Glutamatergic neuron (in vitro differentiated cells): ENCODE measurements at places on chromosomes 2 and 18. TPM values are rescaled to one million over a fixed set of nuclear protein-coding genes. Genes with fewer than 3 reads are reported as not detected.

The UPP2 gene
- not detected for total RNA-seq

The OTOS gene
- not detected for total RNA-seq

The BUB1 gene
- 10.0 TPM for total RNA-seq

The PGAP1 gene
- total RNA-seq, result 175 TPM

The GYPC gene
- total RNA-seq, result 2.0 TPM

The COPS7B gene
- total RNA-seq, result 53.2 TPM

The NXPH2 gene
- 0.83 TPM for total RNA-seq

The HOXD4 gene
- total RNA-seq, result not detected

The MC2R gene
- total RNA-seq, result not detected

The LTBP1 gene
- total RNA-seq, result 3.9 TPM

The NCKAP1 gene
- total RNA-seq, result 116 TPM

The PPIL3 gene
- 44.9 TPM for total RNA-seq

The RBKS gene
- total RNA-seq, result 1.2 TPM

The OTX1 gene
- 0.15 TPM for total RNA-seq

The ITPRIPL1 gene
- 0.56 TPM for total RNA-seq

DNA sequence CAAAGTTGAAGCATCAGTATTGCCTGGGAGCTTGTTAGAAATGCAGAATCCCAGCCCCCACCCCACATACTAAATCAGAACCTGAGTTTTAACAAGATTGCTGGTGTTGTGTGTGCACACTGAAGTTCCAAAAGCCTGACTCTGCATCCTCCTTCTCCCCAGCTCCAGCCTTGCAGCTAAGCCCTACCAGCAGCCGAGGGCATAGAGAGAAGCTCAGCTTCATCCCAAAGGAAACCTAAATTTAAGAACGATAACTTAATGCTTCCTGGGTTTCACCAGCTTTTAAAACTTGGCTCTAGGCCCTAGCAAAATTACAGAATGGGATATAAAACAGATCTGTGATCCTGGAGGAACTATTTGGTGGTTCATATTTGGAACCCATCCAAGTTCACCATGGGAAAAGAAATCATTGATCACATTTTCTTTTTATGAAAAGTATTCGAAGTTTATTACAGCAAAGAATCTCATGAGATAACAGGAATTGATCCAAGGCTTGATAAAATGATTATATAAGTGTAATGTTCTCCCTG is 11.1 kb downstream of the SMYD1 start:
- DNase-seq, result no peak

DNA sequence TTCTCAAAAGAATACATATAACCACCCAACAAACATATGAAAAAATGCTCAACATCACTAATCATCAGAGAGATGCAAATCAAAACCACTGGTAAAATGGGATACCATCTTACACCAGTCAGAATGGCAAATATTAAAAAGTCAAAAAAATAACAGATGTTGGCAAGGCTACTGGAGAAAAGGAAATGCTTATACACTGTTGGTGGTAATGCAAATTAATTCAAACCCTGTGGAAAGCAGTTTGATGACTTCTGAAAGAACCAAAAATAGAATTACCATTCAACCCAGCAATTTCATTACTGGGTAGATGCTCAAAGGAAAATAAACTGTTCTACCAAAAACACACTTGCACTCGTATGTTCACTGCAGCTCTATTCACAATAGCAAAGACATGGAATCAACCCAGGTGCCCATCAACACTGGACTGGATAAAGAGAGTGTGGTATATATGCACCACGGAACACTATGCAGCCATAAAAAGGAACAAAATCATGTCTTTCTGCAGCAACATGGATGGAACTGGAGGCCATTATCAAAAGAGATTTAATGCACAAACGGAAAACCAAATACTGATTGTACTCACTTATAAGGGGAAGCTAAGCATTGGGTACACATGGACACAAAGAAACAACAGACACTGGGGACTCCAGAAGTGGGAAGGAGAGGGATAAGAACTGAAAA is 38.8 kb downstream of the NCKAP1 start:
- DNase-seq, result no peak

DNA sequence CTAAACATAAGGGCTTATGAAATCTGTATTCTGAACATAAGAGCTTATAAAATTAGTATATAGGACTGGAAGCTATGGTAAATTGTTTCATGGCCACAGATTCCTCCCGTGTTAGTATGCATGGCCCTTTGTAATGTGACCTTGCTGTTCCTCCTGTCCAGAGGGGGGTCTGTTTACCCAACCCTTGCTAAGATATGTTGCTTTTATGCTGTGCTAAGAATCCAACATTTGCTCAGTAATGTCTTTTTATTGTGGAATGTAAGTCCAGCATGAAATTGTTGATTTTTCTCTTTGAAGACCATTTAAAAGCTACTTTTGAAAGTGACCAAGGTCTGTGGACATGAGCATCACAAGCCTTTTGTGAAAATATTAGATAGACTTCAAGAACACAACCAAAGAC is 485.4 kb downstream of the PARD3B start:
- no peak for DNase-seq

GRCh38 chr2:33342171-33342570 is 134.3 kb upstream of the RASGRP3 start:
- no peak for DNase-seq

GRCh38 chr2:38619458-38620164 is 16.9 kb upstream of the HNRNPLL start:
- no peak for DNase-seq

- DNase-seq, result no peak
Measured at GRCh38 chr18:54777118-54777791, 51.0 kb upstream of the RAB27B start.

DNA sequence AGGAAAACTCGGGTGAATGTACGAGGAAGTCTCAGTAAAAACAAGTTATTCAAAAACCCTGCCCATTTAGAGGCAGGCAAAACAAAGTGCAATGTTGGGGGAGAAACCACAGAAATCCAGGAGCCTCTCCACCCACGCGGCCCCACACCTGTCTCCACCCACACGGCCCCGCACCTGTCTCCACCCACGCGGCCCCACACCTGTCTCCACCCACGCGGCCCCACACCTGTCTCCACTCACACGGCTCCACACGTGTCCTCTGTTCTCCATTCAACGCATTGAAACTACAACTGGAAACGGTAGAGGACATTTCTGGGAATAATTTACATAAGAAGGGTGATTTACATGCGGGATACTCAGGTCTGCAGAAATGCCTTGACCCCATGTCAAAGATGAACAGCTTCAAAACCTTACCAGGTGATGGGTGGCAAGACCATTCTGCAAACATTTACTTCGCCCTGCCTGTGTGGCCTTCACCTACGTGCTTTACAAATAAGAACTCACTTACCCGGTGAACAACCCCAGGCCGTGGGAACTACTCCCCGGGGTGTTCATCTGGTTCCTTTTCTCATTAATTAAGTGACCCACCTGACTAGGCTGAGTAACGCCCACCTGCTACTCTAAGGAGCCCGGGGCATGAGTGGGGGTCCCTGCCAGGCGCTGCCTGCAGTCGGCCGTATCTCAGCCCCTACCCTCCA is 100.4 kb downstream of the EIPR1 start:
- DNase-seq, result no peak

DNA sequence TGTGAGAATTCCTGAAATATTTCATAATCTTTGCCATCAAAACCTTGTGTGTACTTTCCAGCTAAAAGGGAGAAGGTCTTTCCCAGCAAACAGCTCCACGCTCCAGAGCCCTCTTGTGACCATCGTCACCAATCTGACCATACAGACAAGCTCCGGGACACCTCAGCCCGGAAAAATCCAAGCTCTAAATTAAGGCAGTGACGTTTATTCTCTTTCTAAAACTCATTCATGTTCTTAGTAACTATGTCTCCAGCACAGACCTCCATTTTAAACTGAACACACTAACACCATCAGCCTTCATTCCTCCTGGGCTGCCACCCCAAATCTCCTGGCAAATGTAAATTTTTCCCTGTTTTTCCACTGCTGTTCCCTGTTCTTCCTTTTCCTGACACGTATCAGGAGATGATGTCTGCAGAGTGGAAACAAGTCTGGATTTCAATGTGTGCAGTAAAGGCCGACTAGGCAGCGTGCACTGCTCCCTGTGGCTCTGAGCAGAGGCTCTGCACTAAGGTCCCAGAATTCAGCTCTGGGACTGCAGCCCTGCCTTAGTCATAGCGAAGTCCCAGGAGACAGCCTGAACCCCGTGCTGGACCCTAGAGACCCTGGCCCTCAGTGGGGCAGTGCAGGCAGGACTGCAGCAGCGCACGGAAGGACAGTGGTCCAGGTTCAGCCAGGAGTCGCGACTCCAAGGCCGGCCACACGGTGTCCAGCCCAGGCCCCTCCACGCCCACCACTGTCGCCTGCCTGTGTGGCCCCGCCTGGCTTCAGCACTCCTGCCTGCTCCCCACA is 452.5 kb upstream of the SALL3 start:
- DNase-seq, result no peak

- DNase-seq, result no peak
Measured at GRCh38 chr2:200450288-200450687, 59.6 kb downstream of the KCTD18 start.

DNA sequence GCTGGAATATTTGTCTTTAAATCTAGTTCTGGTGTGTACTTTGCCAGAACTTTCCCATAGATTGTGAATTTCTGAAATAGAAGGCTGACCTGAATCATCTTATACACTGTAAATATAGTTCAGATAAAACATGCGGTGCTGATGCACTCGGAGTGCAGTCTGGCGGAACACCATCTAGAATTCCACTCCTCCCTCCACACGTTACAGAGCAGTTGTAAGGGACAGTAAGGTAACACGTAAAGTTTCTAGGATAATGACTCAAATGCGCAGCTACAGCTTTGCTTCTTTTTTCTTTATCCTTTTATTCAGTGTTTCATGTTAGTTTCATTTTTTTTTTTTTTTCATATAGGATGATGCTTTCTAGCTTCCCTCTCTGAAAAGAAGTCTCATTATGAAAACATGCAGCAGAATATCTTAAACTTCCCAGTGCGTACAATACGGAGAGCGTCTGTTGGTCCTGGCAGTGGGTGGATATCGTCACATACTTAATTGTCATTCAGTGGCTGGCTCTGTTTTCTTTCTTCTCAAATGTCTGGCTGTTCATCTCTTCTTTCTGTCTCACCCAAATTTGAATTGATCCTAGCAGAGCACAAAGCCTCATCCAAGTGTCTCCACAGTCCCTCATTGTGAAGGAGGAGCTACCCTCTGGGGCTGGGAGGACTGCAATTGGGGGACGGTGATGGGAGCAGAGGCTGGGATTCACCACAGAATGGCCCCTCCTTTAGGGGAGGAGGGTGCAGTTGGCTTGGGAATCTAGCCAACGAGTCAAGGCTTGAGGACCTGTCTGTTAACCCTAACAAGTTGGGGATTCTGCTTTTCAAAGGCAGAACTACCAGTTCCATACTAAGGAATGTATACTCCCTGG is 138.8 kb downstream of the MYT1L start:
- DNase-seq, result no peak

DNA sequence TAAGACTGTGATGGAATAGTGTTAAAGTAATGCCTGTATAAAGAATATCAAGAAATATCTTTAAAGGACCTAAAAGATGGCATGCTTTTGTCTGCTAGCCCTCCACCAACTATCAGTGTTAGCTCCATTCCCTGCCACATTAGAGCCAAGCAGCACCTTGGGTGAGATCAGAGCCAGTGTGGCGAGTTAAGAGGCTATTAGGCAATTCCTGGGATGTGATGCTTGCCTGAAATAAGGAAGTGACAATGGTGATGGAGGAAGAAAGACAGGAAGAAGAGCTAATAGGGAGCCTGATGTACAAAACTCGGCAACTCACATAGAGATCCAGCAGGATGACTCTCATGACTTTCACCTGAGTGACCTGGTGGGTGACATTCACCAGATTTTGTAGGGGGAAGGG is 143.5 kb downstream of the ZEB2 start:
- no peak for DNase-seq

- DNase-seq, result no peak
Measured at GRCh38 chr2:173990245-173990644, 25.1 kb upstream of the SP3 start.

- DNase-seq, result no peak
Measured at GRCh38 chr2:204255071-204255470, 290.2 kb upstream of the PARD3B start.

DNA sequence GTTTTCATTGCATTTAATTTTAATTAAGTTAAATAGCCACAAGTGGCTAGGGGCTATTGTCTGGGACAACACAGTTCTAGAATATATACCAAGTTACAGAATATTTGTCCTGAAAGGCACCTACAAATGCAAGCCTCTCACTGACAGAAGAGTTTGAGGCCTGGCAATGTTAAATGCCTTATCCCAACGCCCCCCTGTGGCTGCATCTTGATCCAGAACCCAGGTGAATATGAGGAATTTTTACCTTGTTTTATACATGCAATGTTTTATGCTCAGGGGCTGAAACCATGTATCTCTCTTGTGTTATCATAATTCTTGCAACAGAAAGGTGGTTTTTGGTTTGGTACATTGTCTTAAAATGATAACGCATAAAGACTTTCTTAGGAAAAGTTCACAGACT is 71.8 kb upstream of the SEC11C start:
- DNase-seq, result peak; percentile 40

DNA sequence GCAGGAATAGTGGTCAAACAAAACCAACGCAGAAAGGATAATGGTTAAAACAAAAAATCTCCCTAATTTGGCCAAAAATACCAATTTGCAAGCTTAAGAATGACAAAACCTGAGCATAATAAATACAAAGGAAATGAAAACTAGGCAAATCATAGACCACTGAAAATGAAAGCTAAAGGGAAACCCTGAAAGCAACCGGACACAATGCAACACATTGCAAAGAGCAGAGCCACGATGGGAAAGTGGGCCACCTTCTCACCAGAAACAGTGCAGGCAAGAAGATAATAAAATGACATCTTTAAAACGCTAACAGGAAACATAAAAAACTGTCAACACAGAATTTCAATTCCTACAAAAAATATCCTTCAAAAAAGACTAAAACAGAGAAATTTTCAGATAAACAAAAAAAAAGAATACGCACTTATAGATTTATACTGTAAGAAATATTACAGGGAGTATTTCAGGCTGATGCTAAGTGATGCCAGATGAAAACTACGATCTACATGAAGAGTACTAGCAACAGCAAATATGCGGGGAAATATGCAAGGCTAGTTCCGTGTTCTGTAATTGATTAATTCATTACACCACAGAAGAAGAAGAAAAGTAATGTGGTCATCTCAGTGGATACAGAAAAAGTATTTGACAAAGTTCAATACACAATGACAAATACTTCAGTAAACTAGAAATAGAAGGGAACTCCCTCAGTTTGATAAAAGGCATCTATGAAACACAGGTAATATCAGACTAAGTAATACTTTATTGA is 239.5 kb downstream of the L3MBTL4 start:
- no peak for DNase-seq

- no peak for DNase-seq
Measured at GRCh38 chr18:23684515-23685197, 4.6 kb upstream of the LAMA3 start.
